ENCODE measurements at places on chromosomes 2 and 18.

DNA sequence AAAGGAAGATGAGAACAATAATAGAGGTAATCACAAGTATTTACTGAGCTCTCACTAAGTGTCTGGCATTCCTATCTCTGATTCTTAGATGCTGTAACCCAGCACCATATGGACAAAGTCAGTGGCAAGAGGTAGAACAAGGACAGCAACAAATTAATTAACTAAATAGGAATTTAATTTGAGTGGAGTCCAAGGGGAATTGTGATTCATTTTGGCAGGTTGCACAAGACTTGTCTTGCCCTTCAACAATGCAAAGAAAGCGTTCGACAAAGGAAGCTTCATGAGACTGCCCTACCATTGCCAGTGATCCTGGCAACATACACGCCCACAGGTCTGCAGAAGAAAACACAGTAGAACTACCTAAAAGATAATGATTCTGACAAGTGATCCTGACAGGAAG is 221.6 kb downstream of the RBM43 start:
- DNase-seq: peak; percentile 31

DNA sequence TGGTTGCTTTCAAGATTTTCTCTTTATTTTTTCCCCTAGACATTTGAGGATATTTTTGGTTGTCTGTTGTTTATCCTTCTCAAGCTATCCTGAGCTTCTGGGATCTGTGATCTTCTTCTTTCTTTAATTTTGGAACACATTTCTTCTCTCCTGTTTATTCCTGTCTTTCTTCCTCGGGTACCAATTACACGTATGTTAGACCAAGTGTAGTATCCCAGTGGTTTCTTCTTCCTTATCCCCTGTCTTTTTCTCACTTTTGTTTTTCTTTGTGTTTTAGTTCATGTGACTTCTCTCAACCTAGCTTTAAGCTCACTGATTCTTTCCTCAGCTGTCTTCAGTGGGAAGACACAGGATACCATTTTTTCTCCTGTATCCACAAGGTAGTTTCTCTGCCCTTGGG is 120.0 kb downstream of the GALR1 start:
- no peak for DNase-seq

GRCh38 chr18:68784071-68784470 is 13.8 kb upstream of the CCDC102B start:
- DNase-seq: no peak

GRCh38 chr2:223526106-223526505 is 76.1 kb downstream of the SCG2 start:
- no peak for DNase-seq

GRCh38 chr18:65735155-65735554 is 15.7 kb upstream of the CDH7 start:
- DNase-seq: no peak

- no peak for DNase-seq
These were observed 8.9 kb downstream of the EPC2 start for GRCh38 chr2:148653437-148653836.

DNA sequence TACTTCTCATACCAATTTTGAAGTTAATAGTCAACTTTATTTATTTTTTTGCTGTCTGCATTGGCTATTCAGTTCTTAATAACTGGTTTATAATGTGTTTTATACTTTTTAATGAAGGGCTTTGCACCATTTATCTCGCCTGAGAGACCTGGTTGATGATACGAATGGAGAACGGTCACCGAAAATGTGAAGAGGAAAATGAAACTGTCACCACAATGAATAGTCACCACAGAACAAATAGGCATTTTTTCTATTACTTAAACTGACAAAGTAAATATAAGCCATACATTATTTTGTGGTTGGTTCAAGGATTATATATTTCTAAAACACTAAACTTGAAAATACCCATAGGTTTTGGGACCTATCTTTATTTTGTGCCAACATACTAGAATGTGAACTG is 20.4 kb downstream of the C18orf54 start:
- DNase-seq: no peak

DNA sequence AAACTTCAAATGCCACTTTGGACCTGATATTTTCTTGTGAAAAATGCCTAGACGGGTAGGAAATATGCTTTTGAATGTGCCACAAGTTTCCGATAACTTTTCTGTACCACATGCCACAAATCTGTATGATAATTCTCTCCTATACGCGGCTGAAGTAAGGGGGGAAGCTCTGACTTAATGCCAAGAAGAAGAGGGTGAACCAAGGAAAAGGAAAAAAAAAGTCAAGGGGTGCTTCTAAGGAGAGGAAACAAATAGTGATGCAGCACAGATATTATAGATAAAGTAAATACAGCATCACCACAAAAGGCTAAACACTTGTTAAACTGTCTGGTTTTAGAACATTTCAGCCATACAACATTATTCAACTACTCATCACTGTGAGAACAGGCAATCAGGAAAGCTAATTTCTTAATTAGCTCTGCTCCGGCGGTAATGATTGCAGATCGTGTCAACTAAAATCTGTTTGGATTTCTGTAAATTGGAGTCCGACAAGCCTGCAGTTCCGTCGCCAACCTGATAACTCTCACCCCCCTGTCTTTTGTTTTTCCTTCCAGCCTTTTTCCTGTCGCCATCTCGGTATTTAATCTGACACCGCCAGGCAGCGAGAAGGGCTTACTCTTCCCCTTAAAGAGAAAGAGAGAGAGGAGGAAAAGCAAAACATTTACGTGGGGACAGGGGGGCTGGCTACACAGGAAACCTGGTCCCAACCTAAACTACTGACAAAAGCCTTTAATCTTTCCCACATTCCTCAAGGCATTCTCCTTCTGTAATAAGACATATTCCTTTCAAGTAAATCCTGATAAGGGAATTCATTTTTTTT is 67.5 kb downstream of the ZEB2 start:
- DNase-seq: no peak

- no peak for DNase-seq
These were observed 721 bp downstream of the MCEE start for GRCh38 chr2:71129114-71129901.

GRCh38 chr2:181948227-181948626 is 37.4 kb upstream of the PPP1R1C start:
- DNase-seq: no peak

DNA sequence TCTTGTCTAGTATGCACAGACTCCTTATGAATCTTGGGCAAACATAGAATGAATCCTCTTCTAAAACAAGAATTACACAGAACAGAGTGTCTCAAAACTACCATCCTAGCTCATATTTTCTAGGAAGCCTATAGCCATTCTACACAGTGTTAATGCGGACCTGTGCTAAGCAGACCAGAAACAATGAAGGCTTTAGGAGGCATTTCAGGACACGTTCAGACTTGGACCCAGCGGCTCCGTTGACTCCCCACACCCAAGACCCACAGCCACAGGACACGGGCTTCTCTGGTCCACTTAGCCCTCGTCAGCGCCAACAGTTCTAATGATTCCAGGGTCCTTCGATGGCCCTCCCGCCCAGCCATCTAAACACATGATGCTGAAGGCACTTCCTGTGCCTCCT is 182.2 kb downstream of the BCL11A start:
- no peak for DNase-seq

- DNase-seq: no peak
These were observed 48.0 kb downstream of the LOXHD1 start for GRCh38 chr18:46609048-46609447.

DNA sequence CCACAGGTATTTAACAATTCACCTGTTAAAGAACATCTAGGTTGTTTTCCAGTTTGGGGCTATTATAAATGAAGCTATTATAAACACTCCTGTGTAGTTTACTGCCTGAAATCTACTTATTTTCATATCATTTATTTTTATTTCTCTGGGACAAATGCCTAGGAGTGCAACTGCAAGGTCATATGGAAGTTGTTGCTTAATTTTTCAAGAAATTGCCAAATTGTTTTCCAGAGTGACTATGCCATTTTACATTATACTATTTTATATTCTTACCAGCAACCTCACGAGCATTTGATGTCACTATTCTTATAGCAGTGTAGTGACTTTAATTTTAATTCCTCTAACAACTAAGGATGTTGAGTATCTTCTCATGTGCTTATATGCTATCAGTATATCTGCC is 298.4 kb downstream of the EXOC6B start:
- no peak for DNase-seq

DNA sequence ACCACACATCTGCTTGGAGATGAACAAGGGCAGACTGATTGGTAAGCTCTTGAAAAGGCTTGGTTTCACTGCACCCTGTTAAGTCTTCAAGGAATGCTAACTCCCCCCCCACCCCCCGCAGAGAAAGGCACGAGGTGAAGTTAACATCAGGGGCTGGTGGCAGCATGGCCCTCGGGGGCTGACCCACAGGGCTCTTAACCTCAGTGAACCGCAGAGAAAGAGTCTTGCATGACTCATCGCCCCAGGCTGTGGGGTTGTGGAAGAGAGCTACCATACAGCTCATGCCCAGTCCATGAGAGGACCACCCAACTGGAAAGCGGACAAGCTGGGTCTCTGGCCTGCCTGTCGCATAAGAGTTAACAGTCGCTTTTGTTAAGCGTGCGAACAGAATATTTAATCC is 10.6 kb upstream of the CEP68 start:
- DNase-seq: no peak

DNA sequence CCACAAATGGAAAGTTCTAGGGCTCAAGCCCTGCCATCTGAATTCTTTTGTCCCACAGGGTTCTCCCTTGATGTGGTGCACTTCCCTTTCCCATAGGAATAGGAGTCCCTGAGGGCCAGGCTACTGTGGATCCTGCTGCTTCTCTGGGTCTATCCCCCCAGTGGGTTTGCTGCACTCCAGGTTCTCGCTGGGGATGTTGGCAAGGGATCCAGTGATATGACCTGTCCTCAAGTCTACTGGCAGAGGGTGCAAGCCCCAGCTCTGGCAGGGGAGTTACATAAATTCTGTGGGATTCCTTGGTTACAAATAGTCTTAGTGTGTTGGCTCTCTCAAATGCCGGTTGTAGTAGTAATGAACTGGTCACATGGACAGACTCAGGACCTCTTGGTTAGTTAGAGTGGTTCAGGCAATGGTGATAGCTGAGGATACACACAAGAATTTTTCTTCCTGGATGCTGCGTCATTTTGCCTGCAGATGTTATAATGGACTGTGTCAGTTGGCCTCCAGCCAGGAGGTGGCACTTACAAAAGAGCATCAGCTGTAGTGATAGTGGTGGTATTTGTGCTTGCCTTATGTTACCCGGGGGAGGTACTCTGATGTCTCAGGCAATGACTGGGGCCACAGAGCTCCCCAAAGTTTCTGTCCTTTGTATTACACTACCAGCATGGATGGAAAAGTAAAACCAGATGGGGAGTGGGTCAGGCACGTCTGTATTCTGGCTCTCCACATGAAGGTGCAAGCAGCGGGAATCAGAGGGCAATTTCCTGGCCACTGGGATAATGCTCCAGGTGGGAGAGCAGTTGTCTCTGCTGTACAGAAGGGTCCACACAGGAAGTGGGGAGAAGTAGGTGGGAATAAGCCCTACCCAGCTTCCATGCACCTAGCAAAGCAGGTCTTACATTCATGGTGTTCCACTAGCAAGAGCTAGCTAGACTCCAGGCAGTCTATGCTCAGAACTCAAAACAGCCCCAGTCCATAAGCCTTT is 267.9 kb downstream of the SOX11 start:
- DNase-seq: no peak

DNA sequence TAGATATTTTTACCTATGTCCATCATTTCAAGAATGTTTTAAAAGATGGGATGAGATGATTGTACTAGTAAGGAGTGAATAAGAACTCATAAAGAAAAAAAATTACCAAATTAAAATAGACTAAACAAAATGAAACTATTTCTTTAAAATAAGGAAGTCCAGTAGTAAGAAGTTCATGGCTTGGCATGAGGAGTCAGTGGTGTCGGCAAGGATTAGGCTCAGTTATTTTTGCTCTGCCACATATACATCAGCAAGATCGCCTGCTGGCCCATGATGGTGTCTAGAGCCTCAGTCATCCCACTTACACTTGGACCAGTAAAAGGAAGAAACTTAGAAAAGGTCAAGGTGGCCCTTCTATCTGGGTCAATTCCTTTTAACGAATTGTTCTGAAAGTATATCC is 300.9 kb upstream of the SLC8A1 start:
- no peak for DNase-seq

- DNase-seq: no peak
These were observed 230.4 kb upstream of the HS6ST1 start for GRCh38 chr2:128549094-128549493.

DNA sequence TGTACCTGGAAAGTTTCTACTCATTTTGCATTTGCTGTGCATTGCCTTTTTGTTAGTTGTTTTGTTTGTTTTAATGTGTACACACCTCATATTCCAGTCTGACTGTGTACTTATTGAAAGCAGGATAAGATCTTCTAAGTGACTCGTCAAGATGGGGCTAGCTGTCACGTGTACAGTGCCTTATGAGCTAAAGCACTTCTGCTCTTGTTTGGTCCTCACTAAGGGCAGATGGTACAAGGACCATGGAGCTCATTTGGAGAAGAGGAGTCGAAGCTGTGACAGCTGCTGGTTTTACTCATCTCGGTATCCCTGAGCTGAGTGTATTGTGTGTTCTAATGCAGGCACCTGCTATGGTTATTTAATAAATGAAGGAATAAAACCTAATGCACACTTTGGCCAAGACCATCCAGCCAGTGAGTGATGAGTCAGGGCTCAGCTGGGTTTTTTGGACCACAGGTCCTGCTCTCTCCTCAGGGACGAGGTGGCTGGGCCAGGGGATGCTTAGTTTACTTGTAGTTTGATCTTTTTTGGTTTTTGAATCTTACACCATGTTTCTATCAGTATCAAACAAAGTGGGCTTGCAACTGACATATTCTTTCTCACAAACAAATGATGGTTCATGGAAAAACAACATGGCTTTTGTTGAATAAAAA is 152.5 kb upstream of the APCDD1 start:
- DNase-seq: no peak

GRCh38 chr2:71695235-71696120 is 242.1 kb downstream of the DYSF start:
- no peak for DNase-seq

DNA sequence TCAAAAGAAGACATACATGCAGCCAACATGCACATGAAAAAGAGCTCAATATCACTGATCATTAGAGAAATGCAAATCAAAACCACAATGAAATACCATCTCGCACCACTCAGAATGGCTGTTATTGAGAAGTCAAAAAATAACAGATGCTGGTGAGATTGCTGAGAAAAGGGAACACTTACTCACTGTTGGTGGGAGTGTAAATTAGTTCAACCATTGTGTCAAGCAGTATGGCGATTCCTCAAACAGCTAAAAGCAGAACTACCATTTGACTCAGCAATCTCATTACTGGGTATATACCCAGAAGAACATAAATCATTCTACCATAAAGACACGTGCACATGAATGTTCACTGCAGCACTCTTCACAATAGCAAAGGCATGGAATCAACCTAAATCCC is 95.5 kb upstream of the XIRP2 start:
- DNase-seq: no peak

- DNase-seq: no peak
These were observed 464.6 kb downstream of the MTX2 start for GRCh38 chr2:176733698-176734430.

DNA sequence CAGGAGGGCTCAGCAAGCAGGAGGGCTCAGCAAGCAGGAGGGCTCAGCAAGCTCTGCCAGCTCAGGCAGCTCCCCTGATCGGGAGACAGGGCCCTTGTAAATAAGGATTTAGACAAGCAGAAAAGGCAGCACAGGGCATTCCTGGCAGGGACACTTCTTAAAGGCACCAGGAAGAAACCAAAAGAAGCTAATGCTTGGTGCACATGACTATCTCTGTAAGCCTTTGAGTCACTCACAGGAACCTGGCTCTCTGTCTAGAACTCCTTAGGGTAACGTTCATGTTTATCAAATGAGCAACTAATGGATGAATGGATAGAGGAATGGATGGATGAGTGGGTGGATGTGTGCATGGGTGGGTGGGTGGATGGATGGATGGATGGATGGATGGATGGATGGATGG is 28.4 kb downstream of the TMEM37 start:
- no peak for DNase-seq
